Renal cortex interstitium (tissue), 15 donors: ENCODE measurements at places on chromosomes 4 and X. TPM values are rescaled to one million over a fixed set of nuclear protein-coding genes. Genes with fewer than 3 reads are reported as not detected.

Gene RASL11B
- polyA plus RNA-seq: 33.0 TPM

Gene SYTL5
- polyA plus RNA-seq: 3.2 TPM

Gene GUCY1B1
- polyA plus RNA-seq: 60.1 TPM

Gene PRRG1
- polyA plus RNA-seq: 17.0 TPM

Gene ALAS2
- polyA plus RNA-seq: 25.7 TPM

Gene SPARCL1
- 7.5 TPM for polyA plus RNA-seq

Gene GDPD2
- polyA plus RNA-seq: 0.99 TPM

Gene PTCHD1
- 0.82 TPM for polyA plus RNA-seq

Gene GAB1
- 51.5 TPM for polyA plus RNA-seq

DNA sequence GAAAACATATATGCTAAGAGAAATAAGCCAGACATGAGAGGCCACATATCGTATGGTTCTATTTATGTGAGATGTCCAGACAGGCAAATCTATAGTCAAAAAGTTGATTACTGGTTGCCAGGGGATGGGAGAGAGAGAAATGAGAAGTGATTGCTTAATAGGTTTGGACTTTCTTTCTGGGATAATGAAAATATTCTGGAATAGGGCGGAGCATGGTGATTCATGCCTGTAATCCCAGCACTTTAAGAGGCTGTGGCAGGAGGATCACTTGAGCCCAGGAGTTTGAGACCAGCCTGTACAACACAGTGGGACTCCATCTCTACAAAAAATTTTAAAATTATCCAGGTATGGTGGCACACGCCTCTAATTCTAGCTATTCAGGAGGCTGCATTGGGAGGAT is 22.4 kb downstream of the RBM47 start:
- no peak for DNase-seq

DNA sequence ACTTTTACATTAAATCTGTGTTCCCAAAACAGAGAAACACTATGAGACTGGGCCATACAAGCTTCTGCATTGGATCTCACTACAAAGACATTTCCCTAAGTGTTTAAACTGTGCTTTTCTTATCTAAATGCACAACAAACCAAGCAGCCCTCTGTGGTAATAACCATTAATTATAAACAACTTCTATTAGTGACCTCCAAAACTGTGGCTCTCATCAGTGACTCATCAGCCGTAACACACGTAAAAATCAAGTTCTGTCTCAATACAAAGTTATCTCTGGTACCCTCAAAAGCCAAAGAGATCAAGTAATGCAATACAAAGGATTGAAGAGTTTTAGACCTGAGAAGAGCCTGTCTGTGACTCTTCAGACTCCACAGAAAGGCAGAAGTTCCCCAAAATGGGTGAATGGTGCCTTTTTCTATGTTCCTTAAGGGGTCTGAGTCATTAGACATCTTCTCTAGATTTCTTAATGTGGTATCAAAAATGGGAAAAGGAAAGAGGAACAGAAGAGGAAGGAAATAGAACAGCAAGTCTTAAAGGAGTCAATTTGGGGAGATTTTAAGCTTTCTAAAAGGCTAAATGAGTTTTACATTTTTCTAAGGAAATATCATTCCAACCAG is 189.8 kb upstream of the PPP1R2C start:
- no peak for DNase-seq

GRCh38 chrX:108664701-108665100 is 71.7 kb downstream of the IRS4 start:
- DNase-seq: no peak

- no peak for DNase-seq
Observed at GRCh38 chr4:72613959-72614358, 44.9 kb upstream of the ADAMTS3 start.

GRCh38 chr4:141388481-141388880 is 167.8 kb downstream of the ZNF330 start:
- no peak for DNase-seq

GRCh38 chr4:145881989-145882388 is 56.6 kb downstream of the ZNF827 start:
- no peak for DNase-seq

- DNase-seq: no peak
Observed at GRCh38 chr4:153156263-153156662, 48.0 kb upstream of the TRIM2 start.

DNA sequence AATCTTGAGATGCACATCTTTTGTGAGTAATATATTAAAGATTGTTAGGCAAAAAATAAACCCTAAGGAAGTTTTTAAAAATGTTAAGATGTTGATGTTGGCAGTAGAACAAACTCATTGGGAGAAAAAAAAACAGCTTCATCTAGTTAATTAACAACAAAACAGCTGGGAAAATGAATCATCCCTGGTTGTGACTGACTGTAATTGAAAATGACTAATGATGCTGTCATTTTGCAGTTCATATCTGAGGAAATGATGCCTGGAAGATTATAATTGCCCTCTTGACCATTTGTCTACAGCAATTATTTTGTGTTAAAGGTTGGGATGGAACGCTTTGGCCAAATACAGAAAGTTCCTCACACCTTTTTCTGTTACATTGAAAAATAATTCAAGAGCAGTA is 760.4 kb upstream of the FTHL17 start:
- DNase-seq: no peak

DNA sequence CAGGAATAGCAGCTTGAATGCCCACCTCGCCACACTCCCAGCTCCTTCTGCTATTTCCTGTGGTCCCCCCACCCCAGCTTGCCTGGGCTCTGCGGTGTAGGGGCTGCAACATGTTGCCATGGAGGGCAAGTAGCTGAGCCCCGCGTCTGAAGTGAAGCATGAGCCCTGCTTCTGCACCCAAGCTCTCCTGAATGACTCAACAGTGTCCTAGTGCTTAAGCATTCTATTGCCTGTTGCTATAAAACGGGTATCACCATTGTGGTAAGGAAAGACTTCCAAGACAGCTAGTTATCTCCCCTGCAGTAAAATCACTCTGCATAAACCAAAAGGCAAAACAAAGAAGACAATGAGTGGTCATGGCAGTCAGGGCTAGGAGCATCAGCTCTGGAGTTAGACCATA is 31.4 kb upstream of the SPATA4 start:
- DNase-seq: no peak

DNA sequence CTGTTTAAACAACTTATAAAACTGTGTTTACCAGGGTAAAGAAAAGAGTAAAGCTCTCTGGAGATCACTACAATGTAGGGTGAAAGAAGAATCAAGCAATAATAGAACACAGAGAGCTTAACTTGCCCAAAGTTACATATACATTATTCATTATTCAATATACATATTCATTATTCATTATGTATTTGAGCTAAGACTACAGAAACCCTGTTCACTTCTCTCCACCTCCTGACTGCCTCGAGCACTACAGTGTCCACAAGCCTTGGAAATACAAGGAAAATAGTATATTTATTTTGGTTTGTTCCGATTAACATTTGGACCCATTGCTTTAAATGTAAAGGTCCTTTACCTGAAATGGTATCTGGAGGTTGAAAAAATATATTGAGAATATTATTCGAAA is 35.9 kb upstream of the ELF2 start:
- no peak for DNase-seq

- no peak for DNase-seq
Observed at GRCh38 chr4:154560419-154560801, 2.4 kb upstream of the FGB start.

DNA sequence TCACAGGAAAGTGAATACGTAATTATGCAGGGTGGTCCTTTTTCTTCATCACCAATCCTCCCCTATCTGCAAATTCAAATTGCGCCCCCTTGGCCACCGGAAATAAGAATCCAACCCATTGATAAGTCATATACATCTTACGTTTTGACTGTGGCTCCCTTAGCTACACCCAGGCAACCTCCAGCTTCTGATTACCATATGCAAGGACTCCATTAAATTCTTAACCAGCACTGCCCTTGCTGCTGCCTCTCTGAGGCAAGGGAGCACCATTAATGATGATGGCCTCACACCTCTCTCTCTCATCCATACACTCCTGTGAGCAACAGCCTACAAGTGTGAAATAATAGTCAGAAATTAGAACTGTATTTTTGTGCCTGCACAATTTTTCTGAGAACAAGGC is 106.0 kb upstream of the NOCT start:
- no peak for DNase-seq

DNA sequence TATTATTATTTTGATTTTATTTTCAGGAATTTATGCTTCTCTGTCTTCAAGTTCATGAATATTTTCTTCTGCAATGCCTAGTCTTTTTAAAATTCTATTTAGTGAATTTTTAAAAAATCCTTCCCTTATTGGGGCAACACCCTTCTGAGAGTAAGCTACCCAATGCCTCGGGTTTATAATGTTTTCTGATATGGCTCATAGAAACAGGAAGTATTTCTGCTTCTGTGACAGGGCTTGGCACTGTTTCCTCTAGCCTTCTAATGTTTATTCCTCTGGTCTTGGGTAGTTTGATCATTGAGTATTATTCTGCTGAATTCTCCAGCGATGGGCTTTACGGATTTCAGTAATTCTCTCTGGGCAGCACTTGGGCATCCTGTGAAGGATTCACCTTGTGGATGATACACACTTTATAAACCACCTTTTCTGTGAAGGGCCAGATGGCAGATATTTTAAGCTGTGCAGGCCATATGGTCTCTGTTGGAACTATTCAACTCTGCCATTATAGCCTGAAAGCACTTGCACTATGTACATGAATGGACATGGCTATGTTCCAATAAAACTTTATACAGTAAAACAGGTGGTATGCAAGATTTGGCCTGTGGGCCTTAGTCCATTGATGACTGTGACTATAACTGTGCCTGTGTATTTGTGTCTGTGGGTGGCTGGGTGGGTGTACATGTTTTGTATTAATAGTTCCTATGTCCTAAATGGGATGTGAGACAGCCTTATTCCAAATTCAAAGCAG is 95.9 kb upstream of the FAT1 start:
- no peak for DNase-seq

- DNase-seq: no peak
Observed at GRCh38 chrX:57137501-57137900, 304 bp upstream of the SPIN2A start.

DNA sequence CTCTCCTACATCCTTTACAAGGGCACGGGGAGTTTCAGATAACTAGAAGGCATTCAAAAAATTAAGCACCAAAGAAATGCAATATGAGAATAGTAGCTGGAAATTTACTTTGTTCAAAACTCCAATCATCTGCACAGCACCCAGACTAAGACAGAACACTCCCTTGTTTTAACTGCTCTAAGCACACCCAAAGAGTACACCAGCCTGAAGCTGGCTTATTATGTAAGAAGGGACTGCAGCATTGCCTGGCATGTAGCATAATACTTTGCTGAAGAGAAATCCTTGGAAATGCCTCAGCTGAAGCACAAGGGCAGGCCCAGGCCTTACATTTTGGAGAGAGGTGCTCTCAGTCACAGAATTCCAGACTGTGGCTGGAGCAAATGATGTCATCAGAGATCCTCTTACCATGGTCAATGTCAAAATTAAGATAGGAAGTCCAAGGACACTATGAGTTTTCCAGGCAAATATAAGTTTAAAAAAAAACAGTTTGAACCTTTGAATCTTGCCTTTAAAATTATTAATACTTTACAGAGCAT is 14.8 kb downstream of the ARHGEF6 start:
- no peak for DNase-seq

DNA sequence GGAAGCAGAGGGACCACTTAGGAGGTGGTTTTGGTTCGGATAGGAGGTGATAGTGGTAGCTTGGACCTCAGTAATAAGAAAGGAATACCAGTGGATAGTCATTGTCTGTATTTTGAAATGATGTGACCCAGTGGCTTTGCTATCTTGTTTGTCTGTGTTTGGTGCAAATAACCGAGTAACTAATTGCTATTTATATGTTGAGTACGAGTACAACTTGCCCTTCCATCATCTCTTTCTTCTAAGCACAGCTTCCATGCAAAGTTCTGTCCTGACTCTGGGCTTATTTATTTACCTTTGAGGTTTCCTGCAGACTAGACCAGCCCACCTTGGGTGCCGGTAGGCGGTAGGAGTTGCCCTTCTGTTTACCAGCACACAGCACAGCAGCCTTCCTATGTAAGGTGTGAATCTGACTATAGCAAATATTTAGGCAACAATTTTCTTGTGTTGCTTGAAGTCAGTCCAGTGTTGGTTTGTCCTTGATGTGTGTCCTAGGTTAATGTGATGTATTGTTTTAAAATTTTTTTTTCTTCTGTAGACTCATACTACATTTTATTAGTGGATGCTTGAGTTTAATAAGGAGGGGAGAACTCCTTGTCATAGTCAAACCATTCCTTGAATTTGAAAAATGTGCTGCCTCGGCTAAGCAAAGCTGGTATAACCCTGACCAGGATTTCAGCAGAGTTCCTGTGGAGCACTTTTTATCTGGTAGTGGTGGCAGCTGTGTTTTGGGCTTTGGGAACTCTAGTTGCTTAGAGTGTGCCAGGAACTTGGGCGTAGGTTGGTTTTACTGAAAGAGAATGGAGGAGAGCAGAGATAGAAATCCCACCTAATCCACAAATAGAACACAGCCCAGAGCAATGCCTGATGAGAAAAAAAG is 21.9 kb downstream of the PTTG2 start:
- no peak for DNase-seq

DNA sequence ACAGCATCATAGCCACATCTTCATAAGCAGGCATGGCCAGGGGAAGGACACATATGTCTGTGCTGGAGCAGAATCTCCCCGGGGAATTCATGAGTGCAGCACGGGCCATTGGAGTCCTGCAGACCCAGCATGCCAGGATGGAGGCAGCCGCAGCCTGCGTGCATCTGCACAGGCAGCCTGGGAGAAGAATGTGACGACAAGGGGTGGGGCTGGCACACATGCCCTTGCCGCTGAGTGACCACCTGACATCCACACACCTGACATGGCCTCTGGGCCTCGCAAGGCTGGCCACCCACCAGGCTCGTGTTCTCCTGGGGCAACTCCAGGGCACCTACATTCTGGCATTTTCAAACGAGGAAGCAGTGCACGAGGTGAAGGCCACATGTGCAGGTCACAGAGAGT is 66.2 kb upstream of the AFAP1 start:
- no peak for DNase-seq

GRCh38 chr4:146123231-146123630 is 52.3 kb upstream of the LSM6 start:
- no peak for DNase-seq

- DNase-seq: no peak
Observed at GRCh38 chr4:40335525-40335894, 377 bp downstream of the CHRNA9 start.

- DNase-seq: no peak
Observed at GRCh38 chrX:53714580-53715345, 28.2 kb upstream of the HUWE1 start.

DNA sequence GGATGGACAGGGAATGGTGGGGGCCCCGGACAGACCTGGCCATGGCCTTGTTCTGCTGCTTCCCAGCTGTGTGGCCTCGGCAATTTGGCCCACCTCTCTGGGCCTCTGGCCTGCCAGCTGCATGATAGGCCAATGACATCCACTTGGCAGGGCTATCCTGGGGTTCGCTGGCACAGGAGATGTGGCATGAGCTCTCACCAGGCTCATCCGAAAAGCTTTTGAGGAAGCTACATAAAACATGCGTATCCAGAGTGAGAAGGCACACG is 18.1 kb downstream of the SH3TC1 start:
- no peak for DNase-seq

DNA sequence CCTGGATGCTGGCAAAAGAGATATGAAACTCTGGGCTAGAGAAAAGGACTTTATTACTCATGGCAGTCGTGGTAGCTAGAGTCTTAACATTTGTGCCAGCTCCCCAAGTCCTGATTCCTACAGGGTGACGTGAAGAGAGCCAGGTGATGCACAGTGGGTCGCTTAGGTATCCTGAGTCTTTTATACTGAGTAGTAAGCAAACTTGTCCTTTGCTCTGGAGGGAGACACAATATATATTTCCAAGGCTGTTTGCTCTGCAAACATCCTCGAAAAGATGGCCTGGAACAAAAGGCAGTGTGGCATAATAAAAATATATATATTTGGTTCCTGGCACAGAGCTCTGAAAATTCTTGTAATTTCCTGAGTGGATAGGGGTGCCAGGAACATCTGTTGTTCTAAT is 23.0 kb downstream of the ZNF81 start:
- DNase-seq: no peak
